NCI-H2081 treated with DMSO at 0.1 percent for 48 hours (cell line): ENCODE measurements at places on chromosomes 6 and 20.

- no peak for DNase-seq
These were observed 19.0 kb upstream of the TRDN start for GRCh38 chr6:123655521-123656306.

GRCh38 chr6:131063764-131064272, 773 bp upstream of the EPB41L2 start:
- DNase-seq, result no peak

- no peak for DNase-seq
These were observed 108.1 kb downstream of the BCKDHB start for GRCh38 chr6:80214436-80215022.

GRCh38 chr20:34806255-34806654, 19.2 kb downstream of the NCOA6 start:
- no peak for DNase-seq

- DNase-seq, result no peak
These were observed 20.7 kb upstream of the PHACTR3 start for GRCh38 chr20:59583428-59584277.

DNA sequence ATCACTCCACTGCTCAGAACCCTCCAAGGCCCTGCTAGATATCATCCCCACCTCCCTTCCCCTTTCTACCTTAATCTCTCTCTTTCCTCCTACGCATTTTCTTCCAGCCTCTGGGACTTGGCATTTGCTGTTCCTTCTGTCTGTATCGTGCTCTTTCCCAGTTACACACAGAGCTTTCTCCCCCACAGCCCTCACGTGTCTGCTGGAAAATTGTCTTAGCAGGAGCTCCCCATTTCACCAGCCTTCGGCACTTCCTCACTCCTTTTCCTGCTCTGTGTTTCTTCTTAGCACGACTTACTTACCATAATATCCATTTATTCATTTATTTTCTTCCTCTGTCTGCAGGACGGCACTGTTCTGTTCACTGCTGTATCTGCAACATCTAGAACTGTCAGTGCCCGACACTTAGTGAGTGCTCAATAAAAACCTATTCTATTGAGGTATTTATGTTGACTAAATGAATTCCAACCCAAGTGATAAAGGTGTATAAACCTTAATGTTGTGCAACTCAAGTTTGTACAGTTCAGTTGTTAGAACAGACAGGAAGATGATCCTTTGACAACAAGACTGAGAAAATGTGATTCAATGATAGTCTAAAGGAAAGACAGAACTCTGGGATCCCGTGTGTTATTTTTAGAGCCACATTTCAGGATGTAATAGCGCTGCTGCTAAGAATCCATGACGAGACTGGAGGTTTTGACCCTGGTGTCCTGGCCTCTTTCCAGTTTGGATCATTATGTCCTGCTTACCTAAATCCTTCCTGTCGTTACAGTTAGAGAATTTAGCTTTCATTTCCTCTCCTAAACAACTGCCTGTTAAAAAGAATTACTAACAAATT, 170.1 kb upstream of the LAMP5 start:
- no peak for DNase-seq

GRCh38 chr6:168088161-168089053, 9.4 kb upstream of the FRMD1 start:
- DNase-seq, result no peak

GRCh38 chr20:8215361-8215781, 83.3 kb downstream of the PLCB1 start:
- DNase-seq, result no peak

DNA sequence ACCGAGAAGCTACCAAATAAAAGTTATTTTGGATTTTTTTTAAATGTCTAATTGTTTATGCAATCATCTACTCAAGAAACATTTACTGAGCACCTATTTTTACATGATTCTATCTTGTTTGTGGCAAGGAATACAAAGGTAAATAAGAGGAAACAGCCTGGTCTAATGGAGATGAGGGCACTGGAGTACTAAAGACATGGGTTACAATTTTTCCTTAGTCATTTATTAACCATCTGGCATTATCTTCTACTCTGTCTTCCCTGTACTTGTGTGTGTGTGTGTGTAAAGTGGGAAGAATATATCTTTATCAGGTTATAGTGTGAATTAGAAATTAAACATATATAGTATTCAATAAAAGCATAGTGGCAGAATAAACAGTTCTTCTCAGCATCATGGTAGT, 455.5 kb upstream of the FLRT3 start:
- no peak for DNase-seq

GRCh38 chr6:14372734-14373489, 255.3 kb downstream of the CD83 start:
- DNase-seq, result no peak

DNA sequence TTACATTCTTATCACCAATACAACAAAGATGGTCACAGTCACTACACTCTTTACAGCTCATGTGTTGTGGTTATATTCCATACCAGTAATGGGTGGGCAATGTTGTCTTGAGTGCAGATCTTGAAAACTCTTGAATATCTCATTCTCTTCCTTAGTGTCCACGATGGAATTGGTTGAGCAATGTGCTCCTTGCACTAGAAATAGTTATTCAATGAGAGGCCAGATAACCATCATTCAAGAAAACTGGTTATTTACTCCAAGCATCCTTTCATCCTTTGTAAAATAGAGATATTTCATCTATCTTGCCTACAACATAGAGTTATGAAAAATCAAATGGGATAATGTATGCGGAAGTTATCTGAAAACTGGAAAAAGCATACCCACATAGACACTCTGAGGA, 215.9 kb downstream of the ARHGAP18 start:
- DNase-seq, result no peak

GRCh38 chr6:126632271-126632670, 292.4 kb downstream of the CENPW start:
- no peak for DNase-seq

DNA sequence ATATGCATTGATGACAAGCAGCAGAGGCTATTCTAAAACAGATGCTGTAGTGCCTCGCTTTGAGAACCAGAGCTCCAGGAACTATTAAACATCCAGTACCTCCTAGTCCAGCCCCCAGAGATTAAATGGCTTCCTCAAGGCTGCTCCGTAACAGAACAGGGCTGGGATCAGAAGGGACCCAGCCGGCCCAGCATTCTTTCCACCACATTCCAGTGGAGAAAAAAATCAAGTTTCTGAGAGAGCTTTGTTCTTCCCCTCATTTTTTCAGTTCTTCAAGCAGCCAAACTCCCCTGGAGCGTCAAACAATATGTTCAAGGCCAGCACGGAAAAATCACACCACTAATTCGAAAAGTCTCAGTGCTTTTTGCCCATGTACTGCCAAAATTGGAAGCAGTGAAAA, 5.8 kb upstream of the STMND1 start:
- no peak for DNase-seq

- DNase-seq, result no peak
These were observed 975.5 kb upstream of the EPHA7 start for GRCh38 chr6:94394822-94395221.

GRCh38 chr6:32920715-32921114, 20.1 kb downstream of the HLA-DMB start:
- DNase-seq, result no peak

GRCh38 chr6:131844243-131844841, 36.5 kb downstream of the ENPP1 start:
- DNase-seq, result no peak

GRCh38 chr6:125994670-125995488, 8.5 kb downstream of the TRMT11 start:
- DNase-seq, result no peak

DNA sequence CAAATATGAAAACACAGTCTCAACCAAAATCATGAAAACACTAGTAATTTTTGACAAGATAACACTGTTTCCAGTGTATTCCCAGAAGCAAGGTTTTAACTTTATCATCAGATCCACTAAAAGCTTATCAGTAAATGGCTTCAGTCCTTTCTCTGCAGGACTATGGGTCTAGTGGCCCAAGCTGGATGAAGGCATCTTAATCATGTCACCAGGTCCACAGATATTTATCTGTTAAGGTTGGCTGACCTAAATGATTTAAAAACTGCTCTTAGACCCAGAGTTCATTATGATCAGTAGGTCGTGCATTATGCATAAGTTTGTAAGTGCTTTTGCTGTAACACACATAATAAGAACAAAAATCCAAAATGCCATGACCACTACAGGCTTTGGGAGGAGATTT, 118.0 kb downstream of the MAP3K7 start:
- no peak for DNase-seq

DNA sequence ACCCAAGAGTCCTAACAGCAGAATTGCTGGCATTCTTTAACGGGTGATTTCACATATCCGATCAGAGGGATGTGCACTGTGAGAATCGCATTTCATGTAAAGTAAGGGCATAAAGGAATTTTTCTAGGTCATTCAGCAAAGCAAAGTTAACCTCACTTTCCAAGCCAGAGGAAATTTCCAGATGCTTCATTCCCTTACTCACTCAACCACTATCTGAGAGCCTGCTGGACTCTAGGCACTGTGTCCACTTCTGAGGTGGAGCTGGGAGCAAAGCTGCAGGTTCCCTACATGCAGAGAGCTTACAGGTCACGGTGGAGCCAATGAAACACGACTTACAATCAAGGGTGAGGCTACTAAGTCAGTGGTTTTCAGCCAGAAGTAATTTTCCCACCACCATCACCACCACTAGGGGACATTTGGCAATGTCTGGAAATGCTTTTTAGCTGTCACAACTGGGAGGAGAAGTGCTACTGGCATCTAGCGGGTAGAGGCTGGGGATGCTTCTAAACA, 34.5 kb upstream of the TSHZ2 start:
- no peak for DNase-seq

DNA sequence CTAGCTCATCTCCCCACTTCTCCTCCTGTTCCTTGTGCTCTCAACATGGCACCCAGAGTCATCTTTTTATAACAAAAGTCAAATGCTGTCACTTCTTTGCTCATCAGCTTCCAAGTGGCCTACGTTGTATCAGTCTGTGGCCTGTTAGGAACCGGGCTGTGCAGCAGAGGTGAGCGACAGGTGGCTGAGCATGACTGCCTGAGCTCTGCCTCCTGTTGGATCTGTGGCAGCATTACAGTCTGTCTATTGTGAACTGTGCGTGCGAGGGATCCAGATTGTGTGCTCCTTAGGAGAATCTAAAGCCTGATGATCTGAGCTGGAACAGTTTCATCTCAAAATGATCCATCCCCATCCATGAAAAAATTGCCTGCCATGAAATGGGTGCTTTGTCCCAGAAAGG, 129.6 kb downstream of the FNDC1 start:
- no peak for DNase-seq

- no peak for DNase-seq
These were observed 73.3 kb downstream of the MAN1A1 start for GRCh38 chr6:119276211-119276610.
